ENCODE measurements at places on chromosomes 12 and 14.

DNA sequence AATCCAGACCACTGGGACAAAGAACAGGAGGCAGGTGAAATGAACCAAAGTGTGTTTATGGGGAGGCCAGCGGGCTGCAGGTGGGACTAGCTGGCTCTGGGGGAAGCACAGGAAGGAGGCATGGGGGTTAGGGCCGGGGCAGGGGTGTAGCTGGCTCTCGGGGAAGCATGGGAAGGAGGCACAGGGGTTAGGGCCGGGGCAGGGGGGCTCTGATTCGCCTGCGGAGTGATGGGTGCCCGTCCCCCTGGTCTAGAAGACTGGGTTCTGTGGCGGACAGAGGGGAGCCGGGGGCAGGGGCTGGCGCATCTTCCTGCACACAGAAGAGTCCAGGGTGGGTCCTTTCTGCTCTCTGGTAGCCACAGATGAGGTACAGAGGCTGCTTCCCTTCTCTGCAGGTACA lies 310.3 kb downstream of the TMEM121 start:
- DNase-seq: no peak

- DNase-seq: no peak
These were observed 37.0 kb upstream of the FBXO33 start for GRCh38 chr14:39469094-39469710.

DNA sequence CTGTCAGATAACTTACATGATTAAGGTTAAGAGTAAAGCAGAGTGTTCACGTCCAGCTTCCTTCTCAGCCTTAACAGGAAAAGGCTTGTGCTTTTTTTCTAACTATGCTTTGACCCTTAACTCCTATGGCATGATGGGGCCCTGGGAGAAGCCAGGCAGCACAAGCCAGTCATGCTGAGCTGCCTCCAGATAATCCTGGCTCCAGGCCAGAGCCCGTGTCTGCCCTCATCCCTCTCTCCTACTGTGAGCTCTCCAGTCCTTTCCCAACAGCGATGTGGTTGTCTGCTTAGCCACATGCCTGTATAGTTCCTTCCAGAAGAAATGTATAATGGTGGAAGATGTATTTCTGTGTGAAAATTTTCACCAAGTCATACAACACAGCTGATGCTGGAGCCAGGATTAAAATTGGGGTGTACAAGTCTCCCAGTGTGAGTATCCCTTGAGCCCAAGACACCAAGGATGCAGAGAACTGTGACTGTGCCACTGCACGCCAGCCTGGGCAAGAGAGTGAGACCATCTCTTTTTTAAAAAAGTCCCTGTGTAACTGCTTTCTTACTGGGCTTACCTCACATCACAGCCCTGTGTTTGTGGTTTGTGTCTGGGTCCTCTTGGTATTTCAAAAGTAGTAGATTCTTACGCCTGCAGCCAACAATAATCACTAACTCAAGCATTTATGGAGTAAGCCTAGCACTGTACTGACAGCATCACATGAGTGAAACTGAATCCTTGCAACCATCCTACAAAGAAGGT lies 7.9 kb upstream of the ITFG2 start:
- DNase-seq: no peak

DNA sequence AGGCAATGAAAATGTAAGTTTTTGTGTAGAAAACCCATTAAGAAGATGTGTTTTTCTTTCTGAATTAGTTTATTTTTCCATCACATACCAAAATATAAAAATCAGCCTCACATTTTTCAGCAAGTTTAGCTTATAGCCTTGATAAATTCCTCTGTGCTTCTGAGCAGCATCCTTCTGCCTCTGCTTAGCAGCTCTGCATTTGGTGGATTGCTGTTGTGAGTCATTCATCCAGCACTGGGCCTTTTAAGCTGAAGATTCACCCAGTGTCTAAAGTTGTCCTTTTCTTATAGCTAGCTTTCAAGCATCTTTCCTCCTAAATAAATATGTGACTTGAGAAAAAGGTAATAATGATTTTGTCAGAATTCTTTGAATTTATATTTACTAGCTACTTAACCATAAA lies 206.1 kb downstream of the PCNX1 start:
- no peak for DNase-seq

- DNase-seq: no peak
These were observed 73.2 kb downstream of the IPO8 start for GRCh38 chr12:30622509-30622908.

DNA sequence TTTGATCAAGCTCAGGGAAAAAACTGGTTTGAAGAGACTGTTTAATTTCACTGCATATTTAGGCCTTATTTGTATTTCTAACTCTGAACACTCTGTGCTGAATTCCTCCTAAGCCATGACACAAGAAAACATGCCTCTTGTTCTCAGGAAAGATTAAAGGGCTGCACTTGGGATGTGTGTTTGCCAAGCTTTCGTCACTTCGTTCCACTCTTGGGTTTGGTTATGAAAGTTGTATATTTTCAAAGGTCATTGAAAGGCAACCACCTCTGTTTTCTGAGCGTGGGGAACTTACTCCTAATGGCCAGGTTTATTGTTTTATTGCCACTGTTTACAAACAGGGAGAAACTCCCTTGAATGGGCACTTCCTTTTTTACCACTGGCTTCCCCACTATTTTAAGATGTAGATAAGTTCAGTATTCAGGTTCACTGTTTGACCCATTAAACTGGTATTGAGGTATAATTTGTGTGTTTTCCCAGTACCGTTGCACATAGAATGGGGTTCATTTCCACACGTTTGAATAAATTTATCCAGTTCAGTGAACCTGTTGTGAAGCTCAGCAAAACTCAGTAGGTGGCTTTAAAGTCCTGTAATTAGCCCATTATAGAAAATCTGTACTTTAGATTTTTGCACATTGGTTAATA lies 65.3 kb downstream of the NKX2-1 start:
- no peak for DNase-seq

GRCh38 chr14:52000696-52001095 lies 11.3 kb downstream of the RTRAF start:
- DNase-seq: no peak

GRCh38 chr14:105529319-105529568 lies 2.9 kb downstream of the TMEM121 start:
- no peak for DNase-seq

DNA sequence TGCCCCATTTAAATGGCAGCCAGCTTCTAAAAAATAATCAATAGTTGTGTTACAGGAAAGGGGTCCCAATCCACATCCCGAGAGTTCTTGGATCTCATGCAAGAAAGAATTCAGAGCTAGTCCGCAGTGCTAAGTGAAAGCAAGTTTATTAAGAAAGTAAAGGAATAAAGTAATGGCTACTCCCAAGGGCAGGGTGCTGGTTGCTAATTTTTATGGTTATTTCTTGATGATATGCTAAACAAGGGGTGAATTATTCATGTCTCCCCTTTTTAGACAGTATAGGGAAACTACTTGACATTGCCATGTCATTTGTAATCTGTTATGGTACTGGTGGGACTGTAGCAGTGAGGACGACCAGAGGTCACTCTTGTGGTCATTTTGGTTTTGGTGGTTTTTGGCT lies 591.3 kb downstream of the LRFN5 start:
- no peak for DNase-seq

- no peak for DNase-seq
These were observed 1212.0 kb downstream of the GALC start for GRCh38 chr14:86780876-86781510.

- DNase-seq: no peak
These were observed 127.5 kb downstream of the TMX1 start for GRCh38 chr14:51367600-51367931.

DNA sequence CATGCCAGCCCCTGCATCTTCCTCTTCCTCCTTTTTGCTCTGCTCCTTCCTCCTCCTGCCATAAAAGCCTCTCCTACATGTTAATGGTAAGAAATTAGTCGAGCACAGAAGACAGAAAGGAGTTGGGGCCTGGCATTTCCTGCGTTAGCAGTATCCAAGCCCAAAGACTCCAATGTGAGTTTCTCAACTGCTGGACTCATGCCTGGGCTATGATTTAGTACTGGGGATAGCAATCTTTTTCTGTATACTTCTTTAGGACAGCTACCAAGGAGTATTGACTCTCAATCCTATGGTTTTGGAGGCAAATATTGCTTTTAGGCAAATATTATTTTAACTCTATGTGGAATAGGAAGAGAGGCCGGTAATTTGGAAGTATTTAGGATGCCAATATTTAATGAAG lies 18.0 kb upstream of the SLC38A4 start:
- DNase-seq: no peak

DNA sequence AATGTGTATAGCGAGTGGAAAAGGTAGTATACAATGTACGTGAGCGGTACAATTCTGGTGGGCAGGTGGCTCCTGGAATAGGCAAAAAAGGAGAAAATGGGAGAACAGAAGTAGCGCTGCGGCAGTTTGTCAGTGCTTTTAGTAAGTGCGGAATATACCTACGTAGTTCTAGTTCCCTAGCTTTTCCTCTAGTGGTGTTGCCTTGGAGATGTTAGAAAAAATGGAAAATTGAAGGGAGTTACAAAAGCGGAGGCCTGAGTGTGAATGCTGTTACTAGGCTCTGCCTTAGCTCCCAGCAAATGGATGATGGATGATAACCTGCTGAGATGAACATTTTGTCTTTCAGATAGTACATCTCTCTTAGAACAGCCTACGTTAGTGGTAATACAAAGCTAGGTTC lies 1.1 kb downstream of the TTC8 start:
- DNase-seq: no peak

- no peak for DNase-seq
These were observed 2.8 kb upstream of the AJUBA start for GRCh38 chr14:22984959-22985658.

GRCh38 chr14:78598046-78598920 lies 428.1 kb downstream of the NRXN3 start:
- DNase-seq: peak; percentile 36

DNA sequence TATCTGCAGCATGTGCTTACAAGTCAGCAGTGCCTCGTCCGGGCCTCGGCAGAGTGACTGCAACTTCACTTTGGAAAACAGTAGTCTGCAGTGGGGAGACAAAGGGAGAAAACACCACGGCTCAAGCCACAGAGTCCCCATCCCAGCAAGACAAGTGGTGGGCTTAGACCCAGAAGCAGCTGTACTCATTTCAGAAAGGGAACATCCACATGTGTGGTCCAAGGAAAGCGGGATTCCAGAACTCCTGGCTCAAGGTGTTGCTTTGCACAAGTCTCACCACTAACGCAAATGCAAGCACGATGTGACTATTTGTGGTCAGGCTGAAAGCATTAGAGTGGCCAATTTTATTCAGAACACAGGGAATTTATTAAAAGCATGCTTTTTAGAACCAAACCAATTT lies 198.3 kb downstream of the TTC7B start:
- no peak for DNase-seq

- no peak for DNase-seq
These were observed 115.4 kb downstream of the GLT1D1 start for GRCh38 chr12:128968668-128969067.

- DNase-seq: no peak
These were observed 56.2 kb downstream of the ANO2 start for GRCh38 chr12:5888816-5889315.

GRCh38 chr12:12784911-12785814 lies at the start of gene APOLD1:
APOLD1 (plus strand) TSS chr12:12785659; CDS start chr12:12785692, 33 bp downstream.
- DNase-seq: no peak

DNA sequence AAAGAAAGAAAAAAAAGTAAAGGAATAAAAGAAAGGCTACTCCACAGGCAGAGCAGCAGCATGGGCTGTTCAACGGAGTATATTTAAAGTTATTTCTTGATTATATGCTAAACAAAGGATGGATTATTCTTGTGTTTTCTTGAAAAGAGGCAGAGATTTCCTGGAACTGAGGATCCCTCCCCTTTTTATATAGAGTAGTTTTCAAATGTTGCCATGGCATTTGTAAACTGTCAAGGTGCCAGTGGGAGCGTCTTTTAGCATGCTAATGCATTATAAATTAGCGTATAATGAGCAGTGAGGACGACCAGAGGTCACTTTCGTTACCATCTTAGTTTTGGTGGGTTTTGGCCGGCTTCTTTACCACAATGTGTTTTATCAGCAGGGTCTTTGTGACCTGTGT lies 383.0 kb downstream of the PCNX1 start:
- DNase-seq: no peak

DNA sequence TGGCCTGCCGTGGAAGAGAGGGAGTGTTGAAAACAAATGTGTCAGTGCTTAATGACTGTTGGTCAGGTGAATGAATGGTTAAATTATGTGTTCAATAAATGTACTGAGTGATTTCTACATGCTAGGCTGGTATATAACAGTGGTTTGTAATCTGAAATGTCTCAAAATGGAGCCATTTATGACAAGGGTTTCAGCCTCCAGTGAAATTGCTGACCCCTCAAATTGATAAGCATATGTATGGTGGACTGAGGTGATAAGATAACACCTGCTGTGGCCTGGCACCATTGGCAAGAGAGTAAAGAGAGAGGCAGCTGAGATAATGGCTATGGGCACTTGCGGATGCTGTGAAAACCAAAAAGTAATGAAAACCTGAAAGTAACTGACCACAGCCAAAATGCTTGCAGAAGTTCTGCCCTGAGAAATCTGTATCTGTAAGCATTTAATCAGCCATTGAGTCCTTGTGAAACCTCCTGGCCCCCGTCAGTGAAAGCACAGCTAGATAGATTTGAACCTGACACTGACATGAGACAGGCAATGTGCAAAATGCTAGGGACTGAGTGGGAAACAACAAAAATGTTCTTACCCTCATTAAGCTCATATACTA lies 1.4 kb upstream of the BCAT1 start:
- no peak for DNase-seq

- DNase-seq: no peak
These were observed 1196.5 kb downstream of the GALC start for GRCh38 chr14:86796221-86797074.

DNA sequence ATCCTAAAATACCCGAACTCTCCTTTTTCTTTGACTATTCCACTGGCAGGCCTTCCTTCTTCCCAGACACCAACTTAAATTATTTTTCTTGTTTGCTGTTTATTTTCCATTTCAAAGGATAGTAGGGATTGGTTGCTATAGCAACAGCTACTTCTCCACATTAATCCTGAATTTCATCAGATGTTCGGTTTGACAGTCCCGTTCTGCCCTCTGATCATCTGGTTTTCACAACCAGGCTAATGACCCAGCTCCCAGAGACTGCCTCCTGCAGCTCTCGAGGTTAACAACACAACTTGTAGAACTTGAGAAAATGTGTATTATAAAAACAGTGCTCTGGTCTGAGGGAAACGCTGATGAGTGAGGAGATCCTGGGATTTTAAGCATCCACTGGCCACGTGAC lies 45.5 kb downstream of the NUAK1 start:
- DNase-seq: no peak

- no peak for DNase-seq
These were observed 108.0 kb upstream of the ARHGAP5 start for GRCh38 chr14:31968956-31969698.

- DNase-seq: no peak
These were observed 42.6 kb downstream of the TGFB3 start for GRCh38 chr14:75939200-75939599.

- no peak for DNase-seq
These were observed 43.4 kb downstream of the SAMD4A start for GRCh38 chr14:54610051-54610977.

- no peak for DNase-seq
These were observed 349.7 kb downstream of the ATP23 start for GRCh38 chr12:58291106-58291505.

GRCh38 chr14:72512925-72513324 lies 381.0 kb downstream of the DPF3 start:
- DNase-seq: no peak

- DNase-seq: no peak
These were observed 1598.0 kb upstream of the TMEM132C start for GRCh38 chr12:126668961-126669360.

GRCh38 chr12:51883295-51883694 lies 4.6 kb upstream of the ANKRD33 start:
- DNase-seq: no peak
